ENCODE measurements at places on chromosomes 12 and 14. TPM values are rescaled to one million over a fixed set of nuclear protein-coding genes. Genes with fewer than 3 reads are reported as not detected.

DNA sequence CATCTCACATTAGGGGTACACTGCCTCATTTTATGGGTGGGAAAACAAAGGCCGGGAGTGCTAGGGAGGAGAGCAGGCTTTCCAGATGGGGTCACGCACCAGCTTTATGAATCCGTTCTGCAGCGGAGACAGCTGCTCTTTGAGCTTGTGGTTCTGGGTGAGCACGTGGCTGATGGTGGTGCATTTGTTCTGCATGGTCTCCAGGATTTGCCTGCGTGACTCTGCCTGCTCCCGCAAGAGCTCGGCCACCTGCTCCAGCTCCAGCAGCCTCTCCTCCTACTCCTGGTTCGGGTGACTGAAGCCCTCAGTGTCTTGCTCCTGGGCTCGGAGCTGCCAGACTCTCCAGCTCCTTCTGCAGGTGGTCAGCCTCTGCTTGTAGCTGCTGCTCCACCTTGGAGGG is 23.6 kb upstream of the BLTP3B start:
- DNase-seq, result no peak

DNA sequence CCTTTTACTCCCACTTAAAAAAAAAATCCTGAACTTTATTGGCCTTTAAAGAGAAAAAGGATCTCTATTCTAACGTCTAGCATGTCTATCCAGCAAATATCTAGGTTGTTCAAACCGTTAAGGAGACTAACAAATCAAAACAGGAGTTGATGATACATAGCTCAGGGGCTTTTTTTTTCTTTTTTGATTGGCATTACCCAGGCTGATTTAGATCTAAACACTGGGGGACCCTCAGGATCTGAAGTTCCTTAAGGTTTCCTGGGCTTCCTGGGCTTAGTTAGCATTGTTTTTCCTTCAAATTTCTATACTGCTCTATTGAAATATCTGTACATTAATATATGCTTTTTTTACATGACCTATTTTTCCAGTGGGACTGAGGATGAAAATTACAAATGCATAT is 42.3 kb downstream of the EFCAB11 start:
- DNase-seq, result no peak

SERPINA9 gene
- not detected for total RNA-seq

- DNase-seq, result peak; percentile 99
These were observed 456.9 kb upstream of the TMEM132C start for GRCh38 chr12:127810041-127810440.

DNA sequence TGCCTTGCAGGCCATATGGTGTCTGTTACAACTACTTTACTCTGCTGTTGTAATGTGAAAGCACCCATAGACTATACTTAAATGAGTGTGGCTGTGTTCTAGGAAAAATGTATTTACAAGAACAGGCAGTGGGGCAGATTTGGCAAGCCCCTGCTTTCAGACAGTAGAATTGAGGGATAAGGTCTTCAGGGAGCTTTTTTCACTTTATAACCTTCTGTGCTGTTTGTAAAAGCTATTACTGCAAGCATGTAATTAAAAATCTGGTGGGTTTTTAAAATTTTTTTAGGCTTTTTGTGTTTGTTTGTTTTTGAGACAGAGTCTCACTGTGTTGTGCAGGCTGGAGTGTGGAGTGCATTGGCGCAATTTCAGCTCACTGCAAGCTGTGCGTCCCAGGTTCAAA is 73.9 kb downstream of the VEZT start:
- no peak for DNase-seq

GRCh38 chr14:95190857-95191256 is 33.5 kb upstream of the DICER1 start:
- no peak for DNase-seq

DNA sequence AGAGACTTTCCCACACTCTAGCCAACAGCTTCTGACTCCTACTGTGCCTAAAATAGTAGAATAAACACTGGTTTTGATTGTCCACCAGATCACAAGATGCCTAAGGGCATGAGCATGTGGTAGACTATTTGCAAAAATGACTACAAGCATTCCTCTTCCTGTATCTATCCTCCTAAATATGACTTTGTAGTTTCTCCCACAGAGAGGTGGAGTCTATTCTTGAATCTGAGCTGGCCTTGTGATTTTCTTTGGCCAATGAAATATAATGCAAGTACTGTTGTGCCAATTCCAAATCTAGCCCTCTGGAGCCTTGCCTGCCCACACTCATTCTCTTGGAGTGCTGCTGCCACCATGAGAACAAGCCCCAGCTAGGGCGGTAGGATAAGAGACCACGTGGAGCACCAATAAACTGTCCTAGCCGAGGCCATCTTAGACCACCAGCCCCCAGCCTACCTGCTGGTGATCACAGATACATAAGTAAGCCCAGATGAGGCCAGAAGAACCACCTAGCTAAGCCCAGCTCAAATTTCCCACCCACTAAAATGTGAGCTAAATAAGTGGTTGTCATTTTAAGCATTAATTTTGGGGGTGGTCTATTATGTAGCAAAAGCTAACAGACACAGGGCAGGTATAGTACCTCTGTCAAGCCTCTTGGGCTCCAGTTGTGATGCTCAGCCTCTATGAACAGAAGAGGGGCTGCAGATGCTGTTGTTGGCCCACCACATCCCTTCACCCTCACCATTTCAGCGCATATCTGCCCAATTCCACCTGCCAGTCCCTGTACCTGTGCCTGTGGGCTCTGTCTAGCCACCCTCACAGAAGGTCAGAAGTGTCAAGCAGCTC is 17.9 kb downstream of the ZFP36L1 start:
- DNase-seq, result no peak

DNA sequence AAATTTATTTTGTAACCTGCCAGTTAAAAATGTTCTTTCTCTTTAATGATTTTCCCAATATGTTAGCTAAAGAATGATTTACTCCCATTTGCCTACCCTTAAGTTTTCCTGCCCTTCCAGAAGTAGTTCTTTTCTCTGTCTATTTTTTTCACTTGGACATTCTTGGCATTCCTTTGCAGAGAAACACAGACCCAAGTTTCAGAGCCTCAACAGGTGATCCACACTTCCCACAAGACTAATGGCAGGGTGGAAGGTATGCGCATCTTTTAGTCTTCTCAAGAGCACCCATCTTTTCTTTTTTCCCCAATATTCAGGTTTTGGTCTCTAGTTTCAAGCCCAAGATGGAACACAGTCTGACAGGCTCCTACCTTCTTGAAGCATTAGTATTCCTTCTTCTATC is 420.7 kb downstream of the ADAMTS20 start:
- DNase-seq, result no peak

DNA sequence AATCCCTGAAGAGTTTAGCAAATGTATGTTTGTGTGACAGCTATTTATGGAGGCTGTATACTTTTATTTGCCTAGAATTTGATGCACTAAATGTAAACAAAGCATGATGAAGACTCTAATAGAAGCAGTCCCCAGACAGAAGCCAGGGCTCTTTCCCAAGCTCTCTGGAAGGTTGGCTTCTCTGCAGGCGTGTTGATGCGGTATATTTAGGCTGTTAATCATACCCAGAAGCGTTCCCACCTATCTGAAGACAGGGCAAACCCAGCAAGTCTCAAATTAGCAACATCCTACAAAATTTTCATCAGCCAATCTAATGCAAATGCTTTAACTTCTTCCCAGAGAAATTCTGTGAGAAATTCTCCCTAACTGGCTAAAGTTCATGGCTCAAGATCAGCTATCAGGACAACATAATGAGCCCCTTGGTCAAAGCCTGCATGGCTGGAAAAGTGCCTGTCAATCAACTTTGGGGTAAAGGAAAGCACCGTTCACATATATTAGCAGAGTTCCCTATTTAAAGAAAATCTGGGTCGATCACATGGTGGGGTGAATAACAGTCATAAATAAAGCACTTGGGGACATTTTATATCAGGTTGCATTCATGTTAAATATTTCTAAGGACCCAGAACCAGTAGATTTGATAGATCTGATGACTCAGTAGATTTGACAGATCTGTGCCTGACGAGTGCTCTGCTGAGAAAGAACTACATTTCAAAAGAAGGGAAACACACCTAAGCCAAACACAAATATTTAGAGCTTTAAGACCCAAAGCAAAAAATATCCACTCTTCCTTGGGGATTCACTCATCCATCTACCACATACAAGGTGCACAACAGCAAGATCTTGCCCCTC is 46.6 kb downstream of the KSR2 start:
- no peak for DNase-seq

DNA sequence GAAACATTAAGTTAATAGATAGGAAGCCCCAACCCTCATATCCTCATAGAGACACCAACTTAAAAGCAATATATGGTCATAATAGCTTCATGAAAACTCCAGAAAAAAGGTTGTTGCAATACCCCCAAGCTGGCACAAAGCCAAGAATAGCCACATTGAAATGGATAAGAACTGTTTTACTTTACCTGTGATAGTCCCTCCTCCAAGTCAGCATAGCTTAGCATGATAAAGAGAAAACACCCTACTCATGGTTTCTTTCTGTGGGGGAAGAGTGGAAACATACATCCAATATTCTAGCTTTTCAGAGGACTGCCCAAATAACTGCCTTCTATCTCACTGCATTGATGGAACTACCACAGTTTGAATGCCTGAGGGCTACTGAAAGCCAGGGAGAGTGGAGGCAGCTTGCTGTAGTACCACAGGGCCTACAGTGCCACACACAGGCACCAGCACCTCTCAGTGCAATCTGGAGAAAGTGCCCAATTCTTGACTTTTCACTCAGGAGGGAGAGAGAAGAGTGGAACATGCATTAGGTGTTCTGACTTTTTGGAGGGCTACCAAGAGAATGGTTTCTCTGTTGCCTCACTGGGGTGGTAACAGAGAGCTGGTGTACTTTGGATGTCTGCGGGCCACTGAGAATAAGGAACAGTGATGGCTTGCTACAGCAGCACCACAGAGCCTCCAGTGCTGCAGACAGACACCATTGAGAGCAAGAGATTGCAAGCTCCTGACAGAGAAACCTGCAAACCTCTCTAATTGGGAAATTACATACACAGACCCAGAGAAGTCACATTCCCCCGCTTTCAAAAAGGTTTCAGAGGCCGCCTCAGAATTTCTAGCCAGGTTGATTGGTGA is 157.1 kb upstream of the GARIN2 start:
- DNase-seq, result no peak

- DNase-seq, result no peak
These were observed 85.8 kb downstream of the EXOC5 start for GRCh38 chr14:57182760-57183503.

CLEC4A gene
- total RNA-seq, result 0.33 TPM

Data from fibroblast of lung (primary cell).